Esophagus squamous epithelium (tissue), 5 donors: ENCODE measurements at places on chromosomes 3 and 15. TPM values are rescaled to one million over a fixed set of nuclear protein-coding genes. Genes with fewer than 3 reads are reported as not detected.

DNA sequence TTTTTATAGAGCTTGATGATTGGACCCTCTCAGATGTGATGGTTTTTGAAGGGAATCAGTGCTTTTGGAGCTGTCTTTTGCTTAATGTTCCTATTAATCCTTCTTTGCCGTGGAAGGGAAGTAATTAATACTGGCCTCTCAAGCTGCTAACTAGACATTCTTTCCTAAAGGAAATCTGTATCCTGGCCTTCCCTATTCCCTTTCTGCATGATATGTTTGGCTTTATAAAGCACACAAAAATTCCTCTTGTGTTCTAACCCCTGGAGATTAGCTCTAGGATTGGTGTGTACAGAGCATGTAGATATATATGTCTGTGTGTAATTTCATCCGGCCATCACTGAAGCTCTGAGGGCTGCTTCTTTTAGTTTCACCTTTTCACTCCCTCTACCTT, 6.9 kb downstream of the ATXN7 start:
- H3K4me3 ChIP-seq = no peak overlapping the region
- no peak for DNase-seq
- H3K27me3 ChIP-seq = no peaks in the 10 kb centered on the region
- no peaks in the 10 kb centered on the region for H3K36me3 ChIP-seq
- H3K27ac ChIP-seq = no peak overlapping the region
- peaks cover 31% of the 10 kb centered on the region for H3K4me1 ChIP-seq

- H3K36me3 ChIP-seq = no peaks in the 10 kb centered on the region
- no peak for DNase-seq
- no peak overlapping the region for H3K4me3 ChIP-seq
- peaks cover 17% of the 10 kb centered on the region for H3K4me1 ChIP-seq
- H3K27me3 ChIP-seq = no peaks in the 10 kb centered on the region
- H3K27ac ChIP-seq = no peak overlapping the region
Observed at GRCh38 chr3:10253731-10254130, 5.5 kb downstream of the TATDN2 start.

- no peak overlapping the region for H3K4me3 ChIP-seq
- DNase-seq = no peak
- H3K4me1 ChIP-seq = peaks cover 6% of the 10 kb centered on the region
- no peak overlapping the region for H3K27ac ChIP-seq
- H3K27me3 ChIP-seq = no peaks in the 10 kb centered on the region
Observed at GRCh38 chr15:80587007-80587406, 108.1 kb upstream of the ABHD17C start.

- DNase-seq = no peak
- H3K27me3 ChIP-seq = no peaks in the 10 kb centered on the region
- no peaks in the 10 kb centered on the region for H3K36me3 ChIP-seq
- H3K4me3 ChIP-seq = no peak overlapping the region
- H3K27ac ChIP-seq = no peak overlapping the region
- no peaks in the 10 kb centered on the region for H3K4me1 ChIP-seq
Observed at GRCh38 chr3:18512007-18512406, 86.9 kb upstream of the SATB1 start.

DNA sequence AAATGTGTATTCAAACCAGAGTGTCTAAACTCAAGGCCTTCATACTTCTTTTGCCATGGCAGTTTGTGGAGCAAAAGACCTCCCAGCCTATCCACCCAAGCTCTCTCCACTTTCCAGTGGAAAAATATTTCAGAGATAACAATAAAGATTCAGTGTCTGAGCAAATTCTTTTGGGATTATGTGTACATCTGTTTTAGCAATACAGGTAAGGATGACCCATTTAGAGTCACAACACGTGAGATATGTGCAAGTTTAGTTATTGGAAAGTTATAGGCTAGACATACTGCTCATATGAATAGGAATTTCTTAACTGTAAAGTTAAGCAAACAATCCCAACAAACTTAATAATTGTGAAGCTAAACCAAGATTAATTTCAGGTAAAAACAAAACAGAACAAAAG, 174.5 kb upstream of the LRIG1 start:
- no peaks in the 10 kb centered on the region for H3K4me1 ChIP-seq
- H3K4me3 ChIP-seq = no peak overlapping the region
- H3K27ac ChIP-seq = no peak overlapping the region
- H3K27me3 ChIP-seq = no peaks in the 10 kb centered on the region

DNA sequence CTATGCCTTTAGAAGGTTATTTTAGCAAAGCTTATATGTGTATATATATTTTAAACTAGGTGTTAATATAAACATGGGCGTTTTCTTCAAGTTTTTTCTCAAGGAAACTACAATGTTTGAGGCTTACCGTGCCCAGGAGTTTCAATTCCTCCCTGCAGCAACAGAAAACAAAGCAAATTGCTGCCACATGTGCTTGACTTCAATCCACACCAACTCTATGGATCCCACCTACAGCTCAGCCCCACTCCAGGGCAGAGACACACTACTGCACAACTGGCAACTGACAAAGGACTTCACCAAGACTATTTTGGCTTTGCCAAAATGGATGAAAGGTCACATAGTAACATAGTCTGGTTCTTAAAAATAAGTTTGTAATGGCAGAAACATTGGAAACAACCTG, 346.6 kb downstream of the ERC2 start:
- no peak overlapping the region for H3K27ac ChIP-seq
- no peak for DNase-seq
- no peaks in the 10 kb centered on the region for H3K36me3 ChIP-seq
- no peaks in the 10 kb centered on the region for H3K4me1 ChIP-seq
- no peak overlapping the region for H3K4me3 ChIP-seq

- H3K36me3 ChIP-seq = no peaks in the 10 kb centered on the region
- peak overlapping the region; percentile 42 for H3K4me3 ChIP-seq
- peak overlapping the region; percentile 66 for H3K27ac ChIP-seq
- peaks cover 33% of the 10 kb centered on the region for H3K4me1 ChIP-seq
- peaks cover 11% of the 10 kb centered on the region for H3K27me3 ChIP-seq
- no peak for DNase-seq
Observed at GRCh38 chr3:169811631-169812331, 889 bp upstream of the LRRIQ4 start.

PPP1R14D gene
- total RNA-seq = 0.68 TPM

RBP2 gene
- total RNA-seq = not detected
